ENCODE measurements at places on chromosomes 6 and 20.

DNA sequence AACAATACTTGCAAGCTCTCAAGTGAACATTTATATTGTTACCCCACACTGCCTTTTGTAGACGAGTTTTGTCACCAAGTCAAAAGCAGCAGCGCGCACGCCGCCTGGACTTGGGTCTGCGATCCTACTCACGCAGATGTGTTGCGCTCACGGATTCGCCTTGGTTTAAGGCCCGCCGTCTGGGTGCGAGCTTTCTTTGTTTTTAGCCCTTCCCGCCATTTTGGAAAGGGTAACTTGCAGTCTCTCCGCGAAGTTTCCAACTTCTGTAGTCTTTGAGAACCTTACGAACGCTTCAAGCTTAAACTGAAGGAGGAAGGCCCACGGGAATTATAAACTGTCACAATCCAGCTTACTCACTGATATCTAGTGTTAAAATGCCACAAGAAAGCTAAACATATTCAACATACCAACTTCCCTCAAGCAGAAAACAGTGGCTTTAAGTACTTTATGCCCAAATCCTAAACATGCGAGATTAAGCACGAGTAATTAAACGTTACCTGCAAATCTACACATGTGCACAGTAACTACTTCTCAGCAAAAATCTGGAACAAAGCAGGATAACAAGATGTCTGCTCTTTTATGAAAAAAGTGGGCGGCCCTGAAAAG, 80.4 kb upstream of the BTN3A2 start:
- DNase-seq, result peak; percentile 63

DNA sequence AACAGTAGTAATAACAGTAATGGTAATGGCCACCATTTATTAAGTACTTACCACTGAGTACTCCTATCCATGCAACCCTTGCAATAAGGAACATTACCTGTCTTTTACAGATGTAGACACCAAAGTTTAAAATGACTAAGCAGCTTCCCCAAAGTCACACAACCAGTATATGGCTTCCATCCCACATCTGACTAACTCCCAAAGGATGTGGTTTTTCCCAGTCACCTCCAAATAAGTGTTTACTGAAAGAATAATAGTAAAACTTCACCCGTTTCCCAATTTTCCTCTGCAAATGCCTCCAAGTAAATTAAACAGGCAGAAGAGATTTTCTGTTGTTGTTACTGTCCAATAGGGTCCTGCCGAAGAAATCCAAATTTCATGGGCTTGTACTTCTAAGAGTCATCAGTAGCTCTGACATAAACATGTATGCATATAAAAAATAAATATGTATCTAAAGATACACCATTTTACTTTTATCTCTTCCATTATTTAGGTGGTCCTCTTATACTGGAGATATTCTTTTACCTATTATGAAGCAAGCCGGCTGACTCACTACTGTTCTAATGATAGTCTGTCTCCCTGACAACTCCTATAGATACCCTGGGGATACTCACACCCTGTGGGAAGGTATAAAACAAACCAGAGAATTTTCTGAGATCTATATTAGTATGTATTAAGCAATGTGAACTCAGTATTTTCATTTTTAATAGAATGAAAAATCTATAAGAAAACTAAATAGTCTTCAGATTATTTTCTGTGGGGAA, 77.9 kb upstream of the ID4 start:
- DNase-seq, result no peak

GRCh38 chr6:11493974-11494373, 43.6 kb upstream of the TMEM170B start:
- DNase-seq, result no peak

DNA sequence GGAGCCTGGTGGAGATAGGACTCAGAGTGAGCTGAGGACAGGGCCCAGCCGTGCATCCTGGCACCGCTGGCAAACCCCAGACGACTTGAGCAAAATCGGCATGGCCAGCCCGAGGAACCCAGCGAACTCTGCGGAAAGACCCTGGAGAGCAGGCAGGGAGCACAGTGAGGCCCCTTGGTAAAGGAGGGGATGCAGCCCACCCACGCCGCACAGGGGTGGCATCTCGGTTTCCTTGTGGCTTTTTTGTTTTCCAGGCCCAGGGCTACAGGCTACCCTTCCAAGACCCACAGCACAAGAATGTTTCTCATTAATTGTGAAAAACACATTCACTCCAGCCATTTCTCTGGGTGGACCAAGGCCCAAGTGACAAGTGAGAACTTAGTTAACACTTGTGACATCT, 71.4 kb downstream of the BMP7 start:
- no peak for DNase-seq

DNA sequence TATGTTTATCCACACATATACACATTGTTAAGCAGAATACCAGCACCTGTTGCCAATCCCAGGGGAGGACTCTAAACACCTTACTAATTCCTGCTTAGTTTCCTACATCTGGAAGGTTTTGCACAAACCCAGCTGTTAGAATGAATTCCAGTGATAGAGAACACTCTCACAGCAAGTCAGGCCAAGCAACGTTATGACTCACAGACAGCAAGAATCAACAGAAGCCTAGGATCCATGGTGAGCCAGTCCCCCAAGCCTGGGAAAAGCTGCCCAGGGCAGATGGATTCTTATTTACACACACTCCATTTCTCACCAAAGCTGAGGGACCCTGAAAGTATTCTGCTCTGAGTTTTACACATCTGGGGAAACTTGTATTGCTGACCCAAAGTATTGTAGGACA, 291.7 kb downstream of the SLC35F1 start:
- DNase-seq, result no peak

- no peak for DNase-seq
Observed at GRCh38 chr6:10369896-10370295, 45.0 kb downstream of the TFAP2A start.

DNA sequence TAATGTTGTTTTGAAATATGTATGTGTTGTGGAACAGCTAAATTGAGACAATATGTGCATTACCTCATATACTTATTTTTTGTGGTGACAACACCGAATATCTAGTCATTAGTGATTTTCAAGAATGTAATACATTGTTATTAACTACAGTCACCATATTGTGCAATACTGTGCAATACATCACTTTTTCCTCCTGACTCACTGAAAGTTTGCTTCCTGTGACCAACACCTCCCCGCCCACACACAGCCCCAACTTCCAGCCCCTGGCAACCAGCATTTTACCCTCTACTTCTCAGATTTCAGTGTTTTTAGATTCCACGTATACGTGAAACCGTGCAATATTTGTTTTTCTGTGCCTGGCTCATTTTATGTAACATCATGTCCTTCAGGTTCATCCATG, 627.9 kb downstream of the PRKN start:
- peak; percentile 98 for DNase-seq

DNA sequence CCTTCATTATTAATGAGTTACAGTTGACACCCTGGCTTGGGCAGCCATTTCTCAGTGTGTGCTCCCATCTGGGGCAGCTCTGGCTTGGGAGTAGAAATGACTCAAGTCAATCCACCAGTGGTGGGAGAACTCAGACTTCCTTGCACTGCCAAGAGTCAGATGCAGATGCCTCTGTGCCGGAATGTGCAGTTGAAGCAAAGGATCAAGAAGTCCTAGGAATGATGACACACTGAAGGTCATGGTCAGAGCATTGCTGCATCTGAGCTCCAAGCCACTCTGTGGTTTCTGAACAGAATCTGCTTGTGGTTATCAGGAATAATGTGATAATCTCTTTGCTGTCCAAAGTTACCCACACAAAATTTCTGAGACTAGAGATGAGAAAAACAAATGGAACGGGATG, 19.5 kb upstream of the PAX1 start:
- DNase-seq, result no peak

DNA sequence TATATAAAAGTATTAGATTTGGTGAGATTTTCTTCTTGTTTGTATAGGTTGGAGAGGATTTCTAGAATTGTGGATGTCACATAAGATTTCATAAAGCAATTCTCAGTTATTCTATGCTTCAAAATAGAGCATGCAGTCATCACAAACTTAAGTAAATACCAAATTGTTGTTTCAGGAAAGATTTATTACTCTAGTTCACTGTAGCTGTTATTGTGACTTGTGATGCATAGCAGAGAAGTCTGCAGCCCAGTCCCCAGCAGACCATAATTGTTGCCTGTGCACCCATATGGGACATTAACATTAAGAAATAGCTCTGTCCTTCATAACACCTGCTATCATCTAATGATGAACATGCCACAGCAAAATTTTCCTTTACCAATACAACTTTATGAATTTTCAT, 228.0 kb upstream of the FAM83B start:
- no peak for DNase-seq

DNA sequence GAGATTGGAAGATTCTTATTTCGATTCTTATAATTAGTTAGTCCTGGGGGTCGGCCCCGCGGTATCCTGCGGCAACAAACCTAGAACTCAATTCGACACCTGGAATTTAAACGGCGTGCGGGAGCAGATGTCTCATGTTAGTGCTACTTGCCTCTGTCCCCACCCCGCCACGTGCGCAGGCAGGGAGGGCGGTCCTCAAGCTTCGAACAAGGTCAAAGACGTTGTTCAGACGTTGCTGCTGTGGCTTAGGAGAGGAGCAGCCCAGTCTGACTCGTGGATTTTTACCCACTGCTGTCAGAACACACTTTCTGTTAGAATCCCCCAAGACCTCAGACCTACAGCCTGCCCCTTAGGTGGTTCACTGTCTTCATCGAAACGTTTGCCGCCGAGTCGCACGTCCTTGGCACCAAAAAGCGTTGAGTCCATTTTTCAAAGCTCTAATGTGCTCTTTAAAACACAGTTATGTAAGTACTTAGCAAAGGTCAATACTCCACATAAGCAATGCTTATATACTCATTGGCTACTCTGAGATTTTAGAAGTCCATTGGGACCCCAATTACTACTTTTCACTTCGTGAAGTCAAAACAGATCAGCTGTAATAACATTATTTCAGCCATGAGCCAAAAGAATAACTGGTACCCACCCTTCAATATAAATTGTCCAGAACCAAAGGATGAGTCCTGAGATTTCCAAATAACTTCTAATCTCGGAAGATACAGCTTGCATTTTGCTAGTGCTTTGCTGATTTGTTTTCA, 2.7 kb upstream of the C6orf62 start:
- peak; percentile 91 for DNase-seq

DNA sequence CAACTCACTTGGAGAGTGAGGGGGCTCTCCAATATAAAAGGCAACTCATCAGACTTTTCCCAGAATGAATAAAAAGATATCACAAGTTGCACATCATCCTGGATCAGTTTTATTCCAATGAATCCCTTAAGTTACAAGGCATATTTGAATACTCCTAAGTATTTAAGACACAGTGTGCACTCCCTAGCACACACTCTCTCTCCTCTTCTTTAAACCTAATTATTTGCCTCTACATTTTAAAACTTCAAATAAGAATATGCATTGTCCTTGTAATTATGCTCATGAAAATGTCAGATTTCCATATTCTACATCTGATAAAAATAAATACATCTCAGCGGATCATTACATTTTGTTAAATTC, 273.6 kb downstream of the ADGB start:
- no peak for DNase-seq

DNA sequence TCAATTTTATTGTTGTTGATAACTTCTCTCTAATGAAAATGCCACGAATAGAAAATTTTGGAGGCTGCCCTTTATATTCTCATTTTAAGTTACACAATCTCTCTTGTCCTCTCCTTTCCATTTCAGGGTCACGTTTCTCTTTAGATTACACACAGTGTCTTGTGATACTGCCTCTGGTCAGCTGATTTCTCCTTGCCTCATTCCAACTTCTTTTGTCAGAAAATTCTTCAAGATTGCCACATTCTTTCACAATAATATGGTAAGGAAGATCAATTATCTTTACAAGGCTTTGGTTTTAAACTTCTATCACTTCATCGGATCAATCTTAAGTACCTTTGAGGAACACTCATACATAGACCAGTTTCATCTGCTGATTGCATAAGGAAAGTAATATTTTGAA, 370.3 kb downstream of the RFPL4B start:
- no peak for DNase-seq

- DNase-seq, result no peak
Observed at GRCh38 chr6:145486306-145486705, 249.0 kb downstream of the EPM2A start.

Measured in inflammatory macrophage treated with lipopolysaccharide for 4 hours (primary cell).